Heart left ventricle (tissue), 16 donors: ENCODE measurements at places on chromosomes 12 and 14.

DNA sequence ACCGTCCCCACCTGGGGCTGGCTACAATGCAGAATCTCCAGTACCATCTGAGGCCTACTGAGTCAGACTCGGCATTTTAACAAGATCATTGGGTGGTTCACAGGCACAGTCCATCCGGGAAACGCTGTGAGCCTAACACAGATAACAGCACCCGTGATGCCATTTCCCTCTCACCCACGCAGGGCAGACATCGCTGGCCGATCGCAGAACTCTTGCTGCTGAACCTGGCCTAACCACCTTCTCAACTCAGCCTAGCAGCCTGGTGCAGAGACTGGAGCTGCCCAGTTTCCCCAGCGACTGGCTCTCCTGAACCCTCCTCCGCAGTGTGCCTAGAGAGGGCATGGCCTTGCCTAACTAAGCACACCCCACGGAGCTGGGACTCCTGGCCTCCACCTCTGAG is 83.3 kb downstream of the NCOR2 start:
- H3K4me1 ChIP-seq: peaks cover 33% of the 10 kb centered on the region
- H3K36me3 ChIP-seq: peaks cover 68% of the 10 kb centered on the region

DNA sequence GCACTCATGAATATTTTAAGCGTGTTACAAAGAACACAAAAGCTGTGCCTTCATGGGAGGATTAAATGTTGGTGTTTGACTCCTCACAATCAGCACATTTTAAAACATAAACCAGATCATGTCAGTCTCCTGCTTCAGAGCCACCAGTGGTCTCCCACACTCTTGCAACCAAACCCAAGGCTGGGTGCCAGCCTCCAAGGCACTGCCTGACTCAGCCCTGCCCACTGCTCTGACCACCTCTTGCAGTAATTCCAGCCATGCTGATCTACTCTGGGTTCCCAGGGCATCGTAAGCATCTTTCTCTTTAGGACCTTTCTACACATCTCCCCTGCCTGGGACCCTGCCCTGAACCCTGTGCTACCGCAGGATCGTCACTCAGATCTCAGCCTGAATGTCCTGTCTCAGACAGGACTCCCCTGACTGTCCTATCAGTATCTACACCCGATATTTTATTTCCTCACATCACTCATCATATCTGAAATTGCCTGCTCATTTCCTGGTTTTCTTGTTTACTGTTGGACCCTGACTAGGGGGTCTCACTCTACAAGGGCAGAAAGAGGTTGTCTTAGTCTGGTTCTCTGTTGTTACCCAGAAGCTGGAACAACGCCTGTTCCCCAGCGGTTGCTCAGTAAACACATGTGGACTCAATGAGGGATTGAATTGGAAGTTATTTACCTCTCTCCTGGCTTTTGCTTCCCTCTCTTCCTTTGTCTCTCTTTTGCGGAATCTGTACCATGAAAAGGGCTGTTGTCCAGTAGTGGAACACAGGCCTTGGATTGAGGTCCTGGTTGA is 449.8 kb downstream of the RAD51B start:
- no peak overlapping the region for H3K27ac ChIP-seq
- peaks cover 25% of the 10 kb centered on the region for H3K4me1 ChIP-seq
- no peak for DNase-seq
- H3K36me3 ChIP-seq: no peaks in the 10 kb centered on the region

- H3K27me3 ChIP-seq: no peaks in the 10 kb centered on the region
- peak overlapping the region; percentile 96 for H3K27ac ChIP-seq
- no peak for DNase-seq
- no peaks in the 10 kb centered on the region for H3K36me3 ChIP-seq
These were observed 961 bp downstream of the CMAS start for GRCh38 chr12:22046968-22047390.

DNA sequence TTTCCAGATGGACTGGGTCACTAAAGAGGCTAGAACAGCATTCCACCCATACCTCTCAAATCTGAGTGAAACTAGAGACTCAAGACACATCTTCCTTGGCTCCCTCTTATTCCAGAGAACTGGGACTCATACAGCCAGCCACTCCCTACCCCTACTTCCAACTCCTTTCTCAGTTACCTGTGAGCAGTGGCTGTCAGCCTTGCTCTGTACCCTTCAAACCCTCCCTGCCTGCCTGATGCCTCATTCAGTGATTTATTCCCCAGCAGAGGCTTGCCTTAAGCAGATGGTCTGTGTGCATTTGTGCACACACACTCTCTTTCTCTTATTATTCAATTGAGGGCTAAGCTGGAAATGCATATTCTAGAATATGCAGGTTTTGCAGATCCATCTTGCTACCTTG is 14.6 kb downstream of the GPR84 start:
- peaks cover 60% of the 10 kb centered on the region for H3K36me3 ChIP-seq
- no peak overlapping the region for H3K4me3 ChIP-seq
- H3K27ac ChIP-seq: no peak overlapping the region
- H3K27me3 ChIP-seq: no peaks in the 10 kb centered on the region
- H3K4me1 ChIP-seq: peaks cover 12% of the 10 kb centered on the region

DNA sequence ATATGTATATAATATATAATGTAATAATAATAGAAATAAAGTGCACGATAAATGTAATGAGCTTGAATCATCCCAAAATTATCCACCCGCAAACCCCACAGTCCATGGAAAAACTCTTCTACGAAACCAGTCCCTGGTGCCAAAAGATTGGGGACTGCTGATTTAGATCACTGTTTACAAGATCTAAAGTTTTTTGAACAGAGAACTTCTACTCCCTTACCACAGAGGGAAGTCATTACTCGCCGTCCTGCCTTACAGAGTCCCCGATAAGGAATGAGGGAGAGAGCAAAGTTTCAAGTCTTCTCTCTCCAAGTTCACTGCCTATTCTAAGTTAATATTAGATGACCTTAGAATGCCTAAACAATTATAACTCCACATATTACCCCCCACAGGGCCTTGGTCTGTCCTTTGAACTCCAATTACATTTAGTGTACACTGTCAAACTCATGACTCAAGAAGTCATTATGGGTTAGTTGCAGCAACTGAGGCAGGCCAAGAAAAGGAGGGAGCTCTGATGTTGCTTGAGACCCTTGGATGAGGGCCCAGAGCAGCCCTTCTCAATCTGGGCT is 21.8 kb upstream of the DHRS4 start:
- H3K27ac ChIP-seq: no peak overlapping the region
- DNase-seq: no peak
- H3K4me3 ChIP-seq: no peak overlapping the region
- H3K27me3 ChIP-seq: no peaks in the 10 kb centered on the region
- no peaks in the 10 kb centered on the region for H3K4me1 ChIP-seq

GRCh38 chr14:91997492-91997891 is 42.4 kb downstream of the TRIP11 start:
- no peak for DNase-seq
- H3K36me3 ChIP-seq: no peaks in the 10 kb centered on the region
- no peak overlapping the region for H3K4me3 ChIP-seq
